ENCODE measurements at places on chromosomes 3 and 15. TPM values are rescaled to one million over a fixed set of nuclear protein-coding genes. Genes with fewer than 3 reads are reported as not detected.

Gene IGF1R
- 43.9 TPM for total RNA-seq

Gene IL17RB
- total RNA-seq: 0.88 TPM

Gene MLF1
- 30.6 TPM for total RNA-seq

Gene CCR3
- not detected for total RNA-seq

Gene SLC28A2
- total RNA-seq: not detected

Gene FYCO1
- 6.5 TPM for total RNA-seq

Gene SEMA3B
- 7.7 TPM for total RNA-seq

Gene NR2F2
- total RNA-seq: 16.2 TPM

Gene CPEB1
- 3.3 TPM for total RNA-seq

Gene CKMT1B
- 4.3 TPM for total RNA-seq

Gene ANKRD63
- 0.20 TPM for total RNA-seq

Gene COMMD4
- 204 TPM for total RNA-seq

Gene CNTN3
- not detected for total RNA-seq

Gene GOLGA8J
- not detected for total RNA-seq

Gene SCAANT1
- not detected for total RNA-seq

Gene GPR160
- total RNA-seq: 1.6 TPM

Gene BLM
- 14.7 TPM for total RNA-seq

Gene SAMMSON
- total RNA-seq: not detected

Gene ITPR1
- total RNA-seq: 5.1 TPM

Gene CTSH
- 45.9 TPM for total RNA-seq

Gene RYK
- total RNA-seq: 28.9 TPM

Measured in A549 treated with dexamethasone at 1 μM for 4 hours (cell line).